ENCODE measurements at places on chromosomes 16 and 17.

DNA sequence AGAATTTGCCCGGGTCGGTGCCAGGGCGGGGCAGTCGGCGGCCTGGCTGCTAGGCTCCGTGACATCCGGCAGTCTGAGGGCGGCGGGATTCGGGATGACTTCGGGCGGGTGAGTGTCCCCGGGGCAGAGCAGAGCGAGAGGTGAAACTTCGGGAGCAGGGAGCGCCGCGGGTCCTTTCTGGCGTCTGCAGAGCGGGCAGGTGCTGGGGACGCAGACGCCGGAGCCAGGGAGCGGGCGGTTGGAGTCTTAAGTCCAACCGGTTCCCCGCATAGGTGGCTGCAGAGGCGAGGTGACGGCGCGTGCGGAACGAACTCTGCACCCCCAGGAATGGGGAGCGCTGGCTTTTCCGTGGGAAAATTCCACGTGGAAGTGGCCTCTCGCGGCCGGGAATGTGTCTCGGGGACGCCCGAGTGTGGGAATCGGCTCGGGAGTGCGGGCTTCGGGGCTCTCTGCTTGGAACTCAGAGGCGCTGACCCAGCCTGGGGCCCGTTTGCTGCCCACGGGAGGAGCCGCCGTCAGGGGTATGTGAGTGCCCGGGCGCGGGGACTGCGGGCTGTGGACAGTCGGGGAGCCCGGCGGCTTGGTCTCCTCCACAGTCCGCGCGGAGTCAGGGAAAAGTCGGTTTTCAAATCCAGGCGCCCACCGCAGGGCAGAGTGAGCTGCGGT lies at the start of gene B4GALNT2:
B4GALNT2 (plus strand) TSS at position 71 of the 666 bp plus-strand sequence; CDS start at position 95, 24 bp downstream.
- DNase-seq = peak; percentile 20

DNA sequence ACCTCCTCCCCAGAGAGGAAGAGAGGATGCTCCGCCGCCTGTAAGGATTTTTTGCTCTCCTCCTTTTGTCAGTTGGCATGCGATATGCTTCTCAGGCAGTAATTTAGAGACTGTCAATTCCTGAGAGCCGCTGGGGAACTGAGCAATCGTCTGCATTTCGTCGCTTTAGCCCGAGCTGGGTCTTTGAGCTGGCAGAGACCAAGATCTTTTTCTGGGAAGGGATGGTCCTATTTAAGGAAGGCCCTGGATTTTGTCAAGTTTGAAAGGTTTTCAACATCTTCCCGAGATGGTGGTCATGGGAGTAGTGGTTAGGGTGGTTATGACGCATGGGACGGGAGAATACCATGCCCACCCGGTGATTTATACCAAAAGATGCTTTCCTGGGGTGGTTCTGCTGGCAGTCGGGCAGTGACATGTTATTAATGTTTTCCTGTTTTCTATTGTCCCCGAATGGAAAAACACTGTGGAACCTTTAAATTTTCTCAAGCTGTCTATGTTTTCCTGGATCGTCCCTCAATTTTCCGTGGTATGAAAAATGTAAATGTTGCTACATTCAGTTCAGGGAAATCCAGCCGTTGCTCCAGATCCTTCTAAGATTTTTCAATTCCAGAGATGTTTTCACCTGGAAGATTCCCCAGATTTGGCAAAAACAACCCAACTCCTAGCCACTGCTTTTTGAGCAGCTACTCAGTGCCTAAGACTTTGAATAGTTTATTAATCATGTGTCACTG lies 586.4 kb downstream of the MAF start:
- no peak for DNase-seq

DNA sequence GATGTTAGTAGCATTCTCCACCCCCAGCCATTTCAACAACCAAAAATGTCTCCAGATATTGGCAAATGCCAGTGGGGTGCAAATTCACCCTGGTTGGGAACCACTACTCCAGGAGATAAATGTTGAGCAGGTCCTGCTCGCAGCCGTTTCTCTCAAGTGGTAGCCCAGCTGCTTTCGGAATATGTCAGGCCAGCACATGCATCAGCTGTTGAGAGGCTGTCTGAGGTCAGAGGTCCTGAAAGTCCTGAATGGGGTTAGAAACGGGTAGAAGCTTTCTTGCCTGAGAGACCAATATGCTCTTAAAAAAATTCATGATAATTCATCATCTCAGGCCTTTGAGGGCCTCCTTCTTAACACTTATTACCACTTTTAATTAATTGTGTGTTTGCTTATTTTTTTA lies 31.0 kb downstream of the TEKT5 start:
- DNase-seq = no peak

- DNase-seq = no peak
Measured at GRCh38 chr17:59800530-59800942, 92.2 kb downstream of the TUBD1 start.

- no peak for DNase-seq
Measured at GRCh38 chr17:65898651-65899050, 293.3 kb downstream of the CEP112 start.

GRCh38 chr16:56542039-56542438 lies 22.2 kb upstream of the BBS2 start:
- DNase-seq = no peak

GRCh38 chr16:22065252-22065651 lies 27.1 kb upstream of the VWA3A start:
- no peak for DNase-seq

DNA sequence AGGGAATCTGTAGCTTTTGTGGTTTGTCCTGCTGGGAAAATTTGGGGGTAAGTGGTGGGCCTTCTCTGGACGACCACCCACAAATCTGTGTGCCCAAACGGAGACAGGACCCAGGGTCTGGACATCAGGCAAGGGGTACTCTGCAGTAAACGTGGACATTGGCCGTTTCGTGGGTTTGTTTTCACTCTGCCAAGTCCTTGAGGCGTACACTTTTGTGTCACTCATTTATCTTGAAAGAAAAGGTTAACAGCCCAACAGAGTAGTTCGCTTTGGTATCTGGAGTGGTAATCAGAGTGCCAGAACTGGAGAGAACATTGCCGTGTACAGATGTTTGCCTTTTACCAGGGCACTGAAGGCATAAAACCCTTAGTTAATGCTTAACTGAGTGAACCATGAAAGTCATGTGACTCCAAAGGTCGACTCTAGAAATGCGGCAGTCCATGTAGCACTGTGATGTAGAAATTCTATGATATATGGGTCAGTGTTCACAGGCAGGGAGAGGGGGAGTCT lies 15.4 kb downstream of the NAA60 start:
- no peak for DNase-seq

DNA sequence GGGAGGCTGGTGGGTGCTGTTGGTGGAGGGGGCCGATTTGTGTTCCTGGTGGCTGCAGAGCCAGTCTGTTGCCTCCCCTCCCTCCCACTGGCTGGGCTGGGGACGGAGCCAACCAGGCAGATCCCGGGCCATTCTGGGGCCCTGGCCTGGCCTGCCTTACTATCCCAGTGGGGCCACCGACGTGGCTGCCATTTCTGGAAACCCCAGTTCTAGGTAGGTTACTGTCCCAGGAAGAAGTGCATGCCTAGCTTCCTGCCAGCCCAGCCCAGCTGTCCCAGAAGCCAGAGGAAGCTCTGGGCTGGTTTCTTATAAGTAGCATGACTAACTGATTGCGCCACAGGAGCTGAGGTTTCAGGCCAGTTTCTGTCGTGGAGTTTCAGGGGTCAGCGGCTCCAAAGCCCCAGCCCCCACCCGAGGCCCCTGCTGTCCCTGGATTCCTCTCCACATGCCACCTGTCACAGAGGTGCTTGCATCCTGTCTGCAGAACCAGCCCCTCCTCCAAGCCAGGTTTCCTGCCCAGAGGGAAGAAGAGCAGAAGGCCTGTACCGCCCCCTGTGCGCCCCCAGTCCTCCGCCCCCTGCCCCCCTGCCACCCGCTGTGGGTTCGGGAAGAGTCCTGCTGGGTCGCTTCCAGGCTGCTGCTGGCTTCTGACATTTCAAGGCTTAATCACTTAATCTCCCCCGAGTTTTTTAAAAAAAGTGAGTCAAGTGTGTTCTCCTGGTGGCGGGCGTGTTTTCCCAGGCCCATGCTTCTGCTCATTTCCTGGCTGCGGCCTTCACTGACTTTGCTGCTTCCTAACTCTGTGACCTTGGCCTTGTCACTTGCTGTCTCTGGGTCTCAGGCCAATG lies 13.2 kb downstream of the IL4R start:
- no peak for DNase-seq

GRCh38 chr16:12527071-12527470 lies 276.6 kb downstream of the CPPED1 start:
- no peak for DNase-seq

DNA sequence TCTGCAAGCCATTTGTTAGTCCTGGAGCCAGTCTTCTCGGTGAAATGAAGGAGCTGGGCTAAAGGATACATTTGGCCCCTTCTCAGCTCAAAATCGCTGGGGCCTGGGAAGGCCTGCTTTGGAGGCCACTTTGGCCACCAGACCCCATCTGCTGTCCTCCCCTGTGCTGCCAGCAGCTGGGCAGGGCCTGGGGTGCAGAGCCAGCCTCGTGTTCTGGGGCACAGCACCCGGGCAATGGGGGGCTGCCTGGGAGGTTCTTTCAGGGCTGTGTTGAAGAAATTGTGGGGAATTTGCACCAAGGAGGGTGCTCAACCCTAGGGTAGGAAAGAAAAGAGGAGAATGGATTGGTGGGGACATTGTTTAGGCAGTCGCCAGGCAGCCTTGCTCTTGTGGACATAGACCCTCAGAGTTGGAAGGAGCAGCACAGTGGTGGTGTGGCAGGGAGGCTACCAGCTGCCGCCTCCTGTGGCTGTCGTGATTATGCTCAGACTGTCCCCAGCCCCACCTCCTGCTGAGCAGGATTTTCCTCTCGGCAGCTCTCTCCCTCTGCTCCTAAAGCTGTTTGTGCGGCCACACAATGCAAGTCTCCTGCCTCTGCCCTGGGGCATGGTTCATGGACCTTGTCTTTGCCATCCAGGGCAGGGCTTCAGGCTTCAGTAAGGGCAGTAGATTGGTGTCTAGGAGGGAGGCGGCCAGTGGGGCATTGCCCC lies 174.8 kb downstream of the NTN1 start:
- no peak for DNase-seq

DNA sequence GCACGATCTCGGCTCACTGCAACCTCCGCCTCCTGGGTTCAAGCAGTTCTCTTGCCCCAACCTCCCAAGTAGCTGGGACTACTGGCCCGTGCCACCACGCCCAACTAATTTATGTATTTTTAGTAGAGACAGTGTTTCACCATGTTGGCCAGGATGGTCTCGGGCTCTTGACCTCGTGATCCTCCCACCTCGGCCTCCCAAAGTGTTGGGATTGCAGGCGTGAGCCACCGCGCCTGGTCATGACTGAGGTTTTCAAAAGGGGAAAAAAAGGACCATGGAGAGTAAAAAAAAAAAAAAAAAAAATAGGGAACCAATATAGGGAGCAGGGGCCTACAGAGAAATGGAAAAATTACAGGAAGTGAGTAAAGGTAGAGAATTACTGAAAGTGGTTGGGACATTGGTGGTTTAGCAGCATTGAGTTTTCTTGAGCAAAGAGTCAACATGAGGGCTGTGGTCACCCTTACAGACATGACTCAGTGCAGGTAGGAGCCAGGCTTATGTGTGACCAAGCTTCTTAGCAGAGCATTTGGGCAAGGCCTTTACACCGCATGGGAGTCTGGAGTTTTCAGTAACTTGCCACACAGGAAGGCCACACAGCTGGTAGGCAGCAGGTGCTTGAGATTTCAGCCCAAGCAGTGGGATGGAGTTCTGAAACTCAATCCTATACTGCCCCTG lies 447.3 kb downstream of the HS3ST3B1 start:
- no peak for DNase-seq

- no peak for DNase-seq
Measured at GRCh38 chr16:67278773-67279295, 498 bp upstream of the PLEKHG4 start.

- DNase-seq = no peak
Measured at GRCh38 chr17:75592348-75593020, 4.9 kb downstream of the MYO15B start.

DNA sequence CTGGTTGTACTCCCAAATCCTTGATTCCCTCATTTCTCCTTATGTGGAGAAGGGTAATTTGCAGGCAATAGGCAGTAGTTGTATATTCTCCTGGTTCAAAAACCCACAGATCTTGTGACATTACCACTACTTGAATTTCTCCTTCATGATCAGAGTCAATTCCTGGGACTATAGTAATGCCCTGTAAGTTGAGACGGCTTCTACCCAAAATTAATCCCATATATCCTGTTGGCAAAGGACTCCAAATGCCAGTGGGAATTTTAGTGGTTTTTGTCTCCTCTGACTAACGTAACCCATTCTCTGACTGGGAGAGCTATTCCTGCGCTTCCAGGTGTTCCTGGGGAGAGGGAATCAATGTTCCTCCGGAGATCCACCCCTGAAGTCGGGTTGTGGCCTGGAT lies 11.6 kb upstream of the ZNF689 start:
- DNase-seq = no peak

- no peak for DNase-seq
Measured at GRCh38 chr16:54055191-54055590, 231.4 kb downstream of the IRX3 start.

GRCh38 chr16:68425498-68426346 lies 22.6 kb downstream of the SMPD3 start:
- no peak for DNase-seq

DNA sequence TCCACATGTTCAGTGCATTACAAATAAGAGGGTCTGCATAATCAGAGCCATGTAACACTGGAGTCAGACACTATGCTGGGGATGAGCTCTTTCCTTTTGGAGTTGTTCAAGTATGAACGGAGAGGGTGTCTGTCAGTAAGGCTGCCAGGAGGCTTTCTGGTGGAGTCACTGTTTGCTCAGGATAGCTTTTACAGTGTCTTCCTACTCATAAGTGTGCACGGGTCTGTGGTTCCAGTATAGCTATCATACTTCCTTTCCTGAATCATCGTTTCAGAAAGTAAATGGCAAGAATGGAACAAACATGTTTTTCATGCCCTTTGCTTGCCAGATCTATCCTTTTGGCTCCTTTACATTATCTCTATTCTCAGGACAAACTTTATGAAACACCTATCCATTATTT lies 152.7 kb upstream of the CDH11 start:
- DNase-seq = no peak

GRCh38 chr17:78412403-78412802 lies 34.0 kb downstream of the PGS1 start:
- DNase-seq = no peak

GRCh38 chr17:5628262-5628661 lies 44.0 kb upstream of the NLRP1 start:
- no peak for DNase-seq

DNA sequence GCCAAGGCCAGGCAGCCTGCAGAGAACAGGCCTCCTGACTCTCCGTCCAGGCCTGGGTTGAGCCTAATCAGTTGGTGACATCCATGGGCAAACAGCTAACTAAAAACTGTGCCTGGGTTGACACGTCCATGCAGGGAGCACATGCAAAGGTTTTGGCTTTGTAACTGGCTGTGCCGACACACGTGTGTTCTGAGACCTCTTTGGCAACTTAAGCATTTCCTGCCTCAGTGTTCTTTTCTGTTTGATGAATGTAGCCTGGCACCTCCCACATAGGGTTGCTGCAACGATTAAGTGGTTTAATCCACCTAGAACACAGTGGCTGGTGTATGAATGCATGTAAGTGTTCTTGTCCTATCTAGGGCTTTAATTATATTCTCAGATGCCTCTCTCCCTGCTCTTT lies 3.2 kb downstream of the BCO1 start:
- DNase-seq = no peak

DNA sequence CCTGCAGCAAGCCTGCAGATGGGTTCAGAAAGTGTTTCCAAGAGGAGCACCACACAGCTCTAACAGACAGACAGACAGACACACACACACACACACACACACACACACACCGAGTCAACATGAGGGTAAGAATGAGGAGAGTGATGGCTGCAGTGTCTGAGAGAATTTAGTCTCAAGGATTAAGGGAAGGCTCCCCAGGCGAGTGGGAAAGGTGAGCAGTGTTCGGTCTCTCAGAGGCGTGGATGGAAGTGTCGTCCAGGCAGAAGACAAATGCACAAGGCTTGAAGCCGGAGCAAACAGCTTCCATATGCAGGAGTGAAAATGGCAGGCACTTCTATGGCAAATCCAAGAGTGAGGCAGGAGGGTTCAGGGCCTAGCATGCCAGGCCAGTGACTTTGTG lies 770.1 kb downstream of the KCNJ18 start:
- no peak for DNase-seq
